D721Med (cell line): ENCODE measurements at places on chromosomes 11 and 22.

DNA sequence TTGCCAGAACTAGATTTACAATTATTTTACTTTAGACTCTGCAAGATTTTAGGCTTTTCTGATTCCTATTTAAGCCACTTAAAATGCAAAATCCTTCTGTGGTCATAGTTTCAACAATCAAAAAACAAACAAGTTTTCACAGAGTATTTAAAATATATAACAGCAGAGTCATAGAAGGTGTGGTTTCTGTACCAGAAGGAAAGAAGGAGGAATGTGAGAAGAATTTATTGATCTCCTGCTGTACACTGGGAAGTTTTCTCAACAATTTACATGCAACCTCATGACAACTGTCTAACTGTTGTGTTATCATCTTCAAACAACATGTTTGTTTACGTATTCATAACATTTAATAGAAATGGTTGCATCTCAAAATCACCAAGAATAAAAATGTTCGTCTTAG lies 102.3 kb upstream of the CEP126 start:
- DNase-seq = no peak

- DNase-seq = no peak
Observed at GRCh38 chr11:132402071-132402684, 1031.8 kb downstream of the NTM start.

DNA sequence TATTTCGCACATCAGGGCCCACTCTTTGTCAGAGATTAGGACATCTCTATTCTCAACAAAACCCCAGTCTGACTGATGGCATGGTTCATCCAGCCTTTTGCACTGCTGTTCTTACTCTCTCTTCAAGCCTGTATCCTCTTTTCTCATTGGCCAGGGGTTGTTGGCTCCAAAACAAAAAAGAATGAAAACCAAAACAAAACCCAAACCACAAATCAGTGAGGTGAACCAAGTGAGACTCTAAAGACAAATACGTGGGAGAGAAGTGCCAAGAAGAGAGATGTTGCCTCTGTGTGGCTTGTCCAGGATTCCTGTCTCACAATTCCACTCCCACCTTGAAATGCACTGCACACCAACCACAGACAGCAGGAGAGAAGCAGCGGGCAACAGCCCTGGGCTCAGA lies 278.9 kb upstream of the NARS2 start:
- DNase-seq = no peak

GRCh38 chr22:46767249-46767985 lies 5.0 kb downstream of the TBC1D22A start:
- no peak for DNase-seq

DNA sequence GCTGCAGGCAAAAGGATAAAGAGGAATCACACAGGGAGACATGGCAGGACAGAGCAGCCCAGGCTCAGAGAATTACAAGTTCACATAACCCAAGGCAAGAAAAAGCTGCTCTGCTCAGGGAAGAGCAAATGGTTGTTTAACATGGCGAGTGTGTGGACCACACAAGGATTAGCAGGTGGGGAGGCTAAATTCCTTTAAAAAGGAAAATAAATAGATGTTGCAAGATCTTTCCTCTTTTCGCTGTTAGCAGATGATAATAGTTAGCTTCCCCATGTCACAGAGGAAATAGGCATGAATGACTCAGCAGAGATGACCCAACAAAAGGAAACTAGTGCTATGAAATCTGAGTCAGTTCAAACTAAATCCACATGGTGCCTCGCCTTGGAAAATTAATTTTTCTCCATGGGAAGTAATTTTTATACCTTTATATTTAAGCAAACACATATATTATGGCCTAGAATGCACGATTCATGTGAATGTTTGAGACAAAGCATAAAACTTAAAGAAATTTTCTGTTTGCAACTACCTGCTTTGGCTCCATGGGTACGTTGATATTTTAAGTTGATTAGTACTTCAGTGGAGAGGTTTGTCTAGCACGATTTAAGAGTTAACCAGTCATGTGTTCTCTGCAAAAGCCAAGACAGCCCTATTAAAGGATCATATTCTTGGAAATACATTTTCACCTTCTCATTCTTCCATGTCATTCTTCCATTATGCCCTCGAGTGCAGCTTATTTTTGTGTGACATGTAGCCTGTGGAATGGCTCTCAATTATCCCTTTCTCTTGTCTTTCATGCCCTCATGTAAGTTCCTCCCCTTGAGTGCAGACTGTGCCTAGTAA lies 38.5 kb upstream of the FJX1 start:
- no peak for DNase-seq

GRCh38 chr11:91536366-91536765 lies 688.3 kb upstream of the FAT3 start:
- no peak for DNase-seq

DNA sequence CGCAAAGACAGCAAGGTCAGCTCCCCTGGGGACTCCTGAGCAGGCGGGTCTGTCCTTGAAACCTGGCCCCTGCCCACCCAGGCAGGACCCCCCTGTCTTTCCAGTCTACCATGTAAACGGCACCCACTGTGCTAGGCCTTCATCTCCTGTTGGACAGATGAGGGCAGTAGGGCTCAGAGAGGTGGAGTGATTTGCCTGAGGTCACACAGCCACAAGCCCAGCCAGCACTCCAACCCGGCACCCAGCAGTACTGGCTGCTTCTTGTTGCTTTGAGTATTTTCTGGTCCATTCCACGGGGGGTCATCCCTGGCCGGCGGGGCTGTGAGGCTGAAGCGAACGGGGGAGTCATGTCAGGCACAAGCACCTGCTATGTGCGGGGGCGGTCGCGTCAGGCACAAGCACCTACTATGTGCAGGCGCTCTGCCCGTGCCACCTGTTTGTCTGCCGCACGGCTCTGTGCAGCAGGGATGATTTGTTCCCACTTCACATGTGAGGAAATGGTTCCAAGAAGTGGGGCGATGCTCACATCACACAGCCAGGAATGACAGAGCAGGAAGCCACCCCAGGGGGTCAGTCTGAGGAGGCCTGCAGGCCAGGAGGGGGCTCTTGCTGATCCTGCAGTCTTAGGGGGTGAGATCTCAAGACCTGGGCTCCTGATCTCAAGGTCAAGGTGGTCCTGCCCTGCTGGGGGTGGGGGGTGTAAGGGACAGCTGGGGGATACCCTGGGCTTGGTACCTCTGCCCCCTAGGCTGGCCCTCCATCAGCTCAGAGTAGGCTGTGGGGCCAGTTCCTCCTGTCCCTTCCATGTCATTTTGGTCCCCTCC lies 110.7 kb downstream of the CACNA1I start:
- DNase-seq = no peak

DNA sequence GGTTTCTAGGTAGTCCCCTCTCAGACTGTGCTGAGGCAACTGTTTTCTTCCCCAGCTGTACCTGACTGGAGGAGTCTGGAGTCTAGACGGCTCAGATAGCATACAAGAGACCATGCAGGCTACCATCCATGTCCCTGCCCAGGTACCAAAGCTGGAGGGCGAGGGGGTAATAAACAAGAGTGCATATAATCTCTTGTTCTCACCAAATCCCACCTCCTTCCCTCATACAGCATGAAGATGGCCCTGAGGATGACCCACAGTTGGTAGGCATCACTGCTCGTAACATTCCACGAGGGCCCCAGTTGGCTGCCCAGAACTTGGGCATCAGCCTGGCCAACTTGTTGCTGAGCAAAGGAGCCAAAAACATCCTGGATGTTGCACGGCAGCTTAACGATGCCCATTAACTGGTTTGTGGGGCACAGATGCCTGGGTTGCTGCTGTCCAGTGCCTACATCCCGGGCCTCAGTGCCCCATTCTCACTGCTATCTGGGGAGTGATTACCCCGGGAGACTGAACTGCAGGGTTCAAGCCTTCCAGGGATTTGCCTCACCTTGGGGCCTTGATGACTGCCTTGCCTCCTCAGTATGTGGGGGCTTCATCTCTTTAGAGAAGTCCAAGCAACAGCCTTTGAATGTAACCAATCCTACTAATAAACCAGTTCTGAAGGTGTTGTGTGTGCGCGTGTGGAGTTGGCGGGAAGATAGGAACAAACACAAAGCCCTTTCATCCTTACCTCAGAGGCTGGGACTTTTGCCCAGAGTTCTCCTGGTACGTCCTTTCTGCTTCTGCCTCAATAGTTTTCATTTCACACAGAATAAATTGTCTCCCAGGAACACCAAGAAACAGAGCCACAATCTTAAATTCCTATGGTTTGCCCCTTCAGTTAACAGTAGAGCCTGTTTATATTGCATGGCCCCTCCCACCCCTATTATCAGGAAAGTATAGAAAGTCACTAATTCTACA lies 8.5 kb downstream of the HMBS start:
- DNase-seq = no peak

DNA sequence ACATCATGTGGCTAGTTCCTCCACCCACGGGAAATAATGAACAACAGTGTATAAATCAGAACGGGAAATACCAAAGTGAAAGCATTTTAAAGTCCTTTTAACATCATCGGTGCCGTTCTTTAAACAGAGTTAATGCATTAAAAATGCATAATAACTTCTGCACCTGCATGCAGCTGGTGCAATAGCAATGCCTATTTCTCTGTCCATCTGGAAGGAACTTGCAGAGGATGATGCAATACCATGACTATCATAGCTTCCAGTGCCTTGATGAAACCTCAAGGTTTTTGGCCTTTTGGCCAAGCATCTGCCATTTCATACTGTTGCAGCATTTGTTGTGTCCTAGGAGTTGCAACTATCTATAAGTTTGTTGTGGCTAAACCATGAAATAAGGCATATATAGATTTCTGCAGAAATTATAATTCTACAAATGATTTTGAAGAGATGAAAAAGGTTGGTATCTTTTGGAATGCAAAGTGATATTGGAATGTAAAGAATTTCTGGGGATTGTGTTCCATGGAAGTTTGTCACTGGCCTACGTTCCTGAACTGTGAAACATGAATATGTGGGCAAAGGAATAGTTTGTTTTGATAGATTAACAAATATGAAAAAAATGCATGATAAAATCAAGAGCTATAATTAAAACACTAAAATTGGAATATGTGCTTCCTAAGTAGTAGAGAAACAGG lies 9.8 kb upstream of the EIF3F start:
- no peak for DNase-seq

DNA sequence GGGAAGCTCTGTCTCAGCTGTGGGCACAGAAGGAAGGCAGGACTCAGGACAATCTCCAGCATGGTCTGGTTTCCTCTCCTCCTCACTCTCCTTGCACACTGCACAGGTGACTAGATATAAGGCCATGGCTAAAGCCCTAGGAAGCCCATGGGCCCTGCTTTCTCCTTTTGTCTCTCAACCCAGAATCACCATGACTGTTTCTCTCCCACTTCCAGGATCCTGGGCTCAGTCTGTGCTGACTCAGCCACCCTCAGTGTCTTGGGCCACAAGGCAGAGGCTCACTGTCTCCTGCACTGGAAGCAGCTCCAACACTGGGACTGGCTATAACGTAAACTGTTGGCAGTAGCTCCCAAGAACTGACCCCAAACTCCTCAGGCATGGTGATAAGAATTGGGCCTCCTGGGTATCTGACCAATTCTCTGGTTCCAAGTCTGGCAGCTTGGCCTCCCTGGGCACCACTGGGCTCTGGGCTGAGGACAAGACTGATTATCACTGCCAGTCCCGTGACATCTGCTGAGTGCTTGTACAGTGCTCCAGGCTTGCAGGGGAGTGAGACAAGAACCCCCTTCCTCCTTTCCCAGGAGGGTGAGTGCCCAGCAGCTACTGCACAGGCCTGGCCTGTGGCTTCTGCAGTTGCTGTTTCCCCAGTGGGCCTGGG lies 104.0 kb upstream of the TOP3B start:
- DNase-seq = no peak

DNA sequence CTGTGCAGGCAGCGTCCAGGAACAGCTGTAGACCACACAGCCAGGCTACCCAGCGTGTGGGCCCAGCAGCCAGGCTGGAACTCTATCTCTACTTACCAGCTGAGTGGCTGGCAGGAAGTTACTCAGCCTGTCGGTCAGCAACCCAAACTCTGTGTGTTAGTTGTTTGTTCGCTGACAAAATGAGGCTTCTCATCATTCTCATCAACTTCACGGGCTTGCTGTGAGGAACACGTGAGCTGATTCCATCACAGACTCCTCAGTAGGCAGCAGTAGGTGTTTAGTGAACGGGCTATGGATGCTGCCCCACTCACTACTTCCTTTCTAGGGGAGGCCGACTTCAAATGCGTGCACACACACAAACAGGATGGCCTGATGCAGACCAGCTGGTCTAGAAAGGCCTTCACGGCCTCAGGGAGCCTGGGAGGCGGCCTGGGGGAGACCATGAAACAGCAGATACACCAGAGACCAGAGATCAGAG lies 830 bp upstream of the SPDYC start:
- no peak for DNase-seq

DNA sequence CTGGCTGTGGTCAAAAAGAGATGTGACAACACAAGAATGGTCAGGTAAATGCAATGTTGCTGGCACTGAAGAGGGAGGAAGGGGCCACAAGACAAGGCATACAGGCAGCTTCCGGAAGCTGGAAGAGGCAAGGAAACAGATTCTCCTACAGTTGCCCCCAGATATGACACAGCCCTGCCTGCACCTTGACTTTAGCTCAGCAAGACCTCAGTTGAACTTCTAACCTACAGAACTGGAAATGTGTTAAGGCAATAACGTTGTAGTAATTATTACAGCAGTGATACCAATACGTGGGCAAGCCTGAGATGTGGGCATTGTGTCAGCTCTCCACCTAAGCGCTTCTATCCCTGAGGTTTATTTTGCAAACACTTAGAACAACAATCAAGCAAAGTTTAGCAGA lies 4.2 kb upstream of the KIAA0930 start:
- DNase-seq = no peak

DNA sequence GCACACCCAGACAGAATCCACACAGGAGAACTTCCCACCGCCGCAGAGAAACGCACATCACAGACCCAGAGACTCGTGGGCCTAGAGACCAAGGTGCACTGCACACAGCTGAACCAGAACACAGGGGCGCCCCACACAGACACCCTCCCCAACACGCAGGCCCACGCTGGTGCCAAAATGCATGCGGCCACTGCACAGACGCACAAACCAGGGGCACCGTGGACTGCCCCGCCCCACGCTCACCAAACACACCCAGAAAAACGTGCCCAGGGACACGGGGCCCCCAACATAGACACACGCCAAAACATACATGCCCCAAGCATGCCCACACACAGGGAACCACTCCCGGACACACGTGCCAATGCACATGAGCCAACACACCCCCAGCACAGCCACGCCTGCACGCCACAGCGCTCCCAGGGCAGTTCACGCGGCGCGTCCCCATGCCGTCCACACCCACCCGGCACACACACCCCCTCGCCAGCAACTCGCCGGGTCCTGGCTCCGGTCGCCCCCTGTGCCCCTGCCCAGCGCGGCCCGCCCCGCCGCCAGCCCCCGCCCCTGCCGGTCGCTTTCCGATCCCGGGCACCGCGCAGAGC lies 7.8 kb downstream of the ELFN2 start:
- DNase-seq = no peak

DNA sequence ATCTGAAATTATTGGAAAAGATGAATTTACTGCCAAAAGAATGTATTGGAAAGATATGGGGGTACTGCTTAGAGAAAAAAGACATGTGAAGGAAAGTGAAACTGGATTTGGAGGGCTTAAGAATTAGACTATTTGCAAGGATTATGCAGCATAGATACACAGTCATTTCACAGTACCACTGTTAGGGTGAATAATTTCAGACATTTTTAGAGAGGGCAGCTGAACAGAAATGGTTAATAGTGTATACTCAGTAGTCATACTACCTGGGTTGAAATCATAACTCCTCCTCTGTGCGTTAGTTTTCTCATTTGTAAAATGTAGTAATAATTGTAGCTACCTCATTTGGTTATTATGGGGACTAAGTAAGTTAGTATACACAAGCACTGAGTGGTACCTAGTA lies 33.0 kb downstream of the GAS2 start:
- no peak for DNase-seq

GRCh38 chr11:64265176-64266160 lies 14.1 kb downstream of the PLCB3 start:
- DNase-seq = no peak

- no peak for DNase-seq
Observed at GRCh38 chr22:47120399-47120798, 357.9 kb downstream of the TBC1D22A start.

- DNase-seq = no peak
Observed at GRCh38 chr11:1387961-1388762, 1.6 kb upstream of the BRSK2 start.
